ENCODE measurements at places on chromosomes 12 and 14.

- peak; percentile 17 for DNase-seq
Measured at GRCh38 chr14:33477797-33478196, 473.1 kb downstream of the EGLN3 start.

DNA sequence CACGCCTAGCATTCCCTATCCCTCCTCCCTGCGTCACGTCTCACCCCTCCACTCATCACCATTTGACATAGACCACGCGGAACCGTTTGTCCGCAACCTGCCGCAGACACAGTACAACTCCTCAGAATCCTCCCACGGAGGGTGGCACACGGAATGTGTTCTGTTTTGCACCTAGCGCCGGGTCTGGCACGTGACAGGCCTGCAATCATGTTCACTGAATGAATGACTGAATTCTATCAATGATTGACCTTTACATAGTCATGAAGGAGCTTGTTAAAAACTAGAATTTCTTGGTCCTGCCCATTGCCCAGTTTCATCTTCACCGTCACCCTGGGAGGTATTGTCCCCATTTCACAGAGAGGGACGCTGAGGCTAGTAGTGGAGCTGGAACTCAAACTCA lies 4.7 kb downstream of the SLC6A12 start:
- DNase-seq = no peak

- DNase-seq = no peak
Measured at GRCh38 chr12:21879312-21879711, 61.9 kb downstream of the ABCC9 start.

GRCh38 chr14:26841326-26841725 lies 243.5 kb upstream of the NOVA1 start:
- no peak for DNase-seq

DNA sequence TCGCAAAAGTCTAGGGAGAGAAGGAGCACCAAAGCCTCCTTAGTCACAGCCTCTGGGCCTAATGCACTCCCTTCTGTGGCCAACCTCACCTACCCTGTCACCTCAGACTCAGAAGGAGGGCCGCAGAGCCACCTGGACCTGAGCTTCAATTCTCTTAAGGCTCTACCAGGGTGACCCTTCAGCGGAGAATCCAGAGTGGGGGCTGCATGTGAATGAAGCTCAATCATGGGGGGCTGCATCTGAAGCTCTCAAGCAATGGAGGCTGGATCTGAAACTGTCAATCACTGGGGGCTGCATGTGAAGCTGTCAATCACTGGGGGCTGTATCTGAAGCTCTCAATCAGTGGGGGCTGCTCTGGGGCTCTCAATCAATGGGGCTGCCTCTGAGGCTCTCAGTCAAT lies 43.1 kb upstream of the EIF5 start:
- no peak for DNase-seq

- DNase-seq = no peak
Measured at GRCh38 chr12:113500782-113501311, 29.2 kb upstream of the LHX5 start.

DNA sequence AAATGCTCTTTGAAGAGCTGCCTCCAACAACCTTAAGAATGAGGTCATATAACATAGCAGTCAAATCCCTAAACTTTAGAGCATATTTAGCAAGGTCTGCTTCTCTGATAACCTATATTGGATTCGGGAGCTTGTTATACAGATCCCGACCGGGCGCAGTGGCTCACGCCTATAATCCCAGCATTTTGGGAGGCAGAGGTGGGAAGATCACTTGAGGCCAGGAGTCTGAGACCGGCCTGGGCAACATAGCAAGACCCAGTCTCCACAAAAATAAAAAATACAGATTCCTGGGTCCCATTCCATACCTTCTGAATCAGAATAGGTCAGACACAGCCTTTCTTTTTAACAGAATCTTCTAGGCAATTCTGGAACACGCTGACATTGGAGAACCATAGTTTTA lies 46.7 kb downstream of the SPRING1 start:
- no peak for DNase-seq

- DNase-seq = no peak
Measured at GRCh38 chr12:117513353-117513752, 151.9 kb upstream of the NOS1 start.

- DNase-seq = no peak
Measured at GRCh38 chr12:29238822-29239291, 89.8 kb downstream of the FAR2 start.

GRCh38 chr12:123532808-123533649 lies 490 bp downstream of the RILPL1 start:
- DNase-seq = peak; percentile 29

- no peak for DNase-seq
Measured at GRCh38 chr12:11754256-11754655, 104.8 kb downstream of the ETV6 start.

GRCh38 chr12:19129486-19130223 lies at the start of gene PLEKHA5:
Gene PLEKHA5 (plus strand): TSS chr12:19129733. CDS start chr12:19129800, 67 bp downstream.
- peak; percentile 70 for DNase-seq

DNA sequence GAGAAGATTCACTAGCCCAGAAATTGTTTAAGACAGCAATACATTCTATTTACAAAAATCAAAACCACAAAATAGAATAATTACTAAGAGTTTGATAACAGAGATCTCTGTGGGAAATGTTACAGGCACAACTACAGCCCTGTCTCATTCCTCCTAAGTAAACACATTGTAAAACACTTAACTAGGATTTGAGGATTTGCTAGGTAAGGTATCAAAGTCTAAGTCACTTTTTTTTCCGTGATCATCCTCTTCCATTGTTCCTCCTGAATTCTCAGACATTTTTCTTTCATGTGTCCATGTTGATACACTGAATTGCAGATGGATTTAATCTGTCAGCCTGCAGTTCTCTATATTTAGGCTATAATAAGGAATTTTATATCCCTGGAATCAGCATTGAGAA lies 127.5 kb downstream of the ACSS3 start:
- no peak for DNase-seq

All from substantia nigra (tissue), 51 donors.